ENCODE measurements at places on chromosomes 5 and 9.

DNA sequence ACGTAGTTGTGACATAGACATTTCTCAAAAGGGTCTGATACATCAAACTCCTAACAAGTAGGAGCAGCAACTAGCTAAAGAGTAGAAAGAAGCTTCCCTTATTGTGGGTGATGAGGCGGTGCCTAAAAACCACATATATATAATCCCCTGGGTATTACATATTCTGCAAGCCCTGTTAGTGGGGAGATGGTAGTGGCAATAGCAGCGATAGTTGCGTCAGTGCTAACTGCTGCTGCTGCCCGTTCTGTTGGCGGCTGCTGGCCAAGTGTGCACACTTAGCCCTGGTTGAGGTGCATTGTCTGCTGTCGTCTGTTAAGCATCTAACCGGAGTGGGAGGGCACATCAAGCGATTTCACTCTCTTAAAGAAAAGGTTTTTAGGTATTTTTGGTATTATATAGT, 35.8 kb downstream of the VLDLR start:
- no peak for DNase-seq

DNA sequence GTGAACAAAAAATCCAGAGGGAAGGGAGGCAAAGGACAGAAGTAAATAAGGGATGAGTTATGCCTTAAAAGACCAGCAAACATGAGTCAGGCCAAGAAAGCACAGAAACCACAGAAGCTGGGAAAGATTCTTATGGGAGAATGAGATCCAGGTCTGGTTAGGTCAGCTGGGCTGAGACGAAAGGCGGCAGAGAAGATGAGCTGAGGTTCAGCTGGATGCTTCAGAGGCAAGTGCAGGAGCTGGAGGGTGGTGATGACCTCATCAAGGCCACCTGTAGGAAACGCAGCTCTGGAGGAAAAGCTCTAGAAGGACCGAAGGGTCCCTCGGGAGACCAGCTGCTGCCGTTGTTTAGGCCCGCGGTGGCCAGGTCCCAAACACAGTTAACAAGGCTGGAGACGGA, 152.0 kb downstream of the MYO10 start:
- DNase-seq: no peak

- DNase-seq: no peak
These were observed 330.3 kb downstream of the GADD45G start for GRCh38 chr9:89935115-89935514.

- DNase-seq: no peak
These were observed 41.3 kb upstream of the OLFM1 start for GRCh38 chr9:135045928-135046738.

GRCh38 chr9:95481000-95481399, 35.8 kb downstream of the PTCH1 start:
- DNase-seq: no peak

DNA sequence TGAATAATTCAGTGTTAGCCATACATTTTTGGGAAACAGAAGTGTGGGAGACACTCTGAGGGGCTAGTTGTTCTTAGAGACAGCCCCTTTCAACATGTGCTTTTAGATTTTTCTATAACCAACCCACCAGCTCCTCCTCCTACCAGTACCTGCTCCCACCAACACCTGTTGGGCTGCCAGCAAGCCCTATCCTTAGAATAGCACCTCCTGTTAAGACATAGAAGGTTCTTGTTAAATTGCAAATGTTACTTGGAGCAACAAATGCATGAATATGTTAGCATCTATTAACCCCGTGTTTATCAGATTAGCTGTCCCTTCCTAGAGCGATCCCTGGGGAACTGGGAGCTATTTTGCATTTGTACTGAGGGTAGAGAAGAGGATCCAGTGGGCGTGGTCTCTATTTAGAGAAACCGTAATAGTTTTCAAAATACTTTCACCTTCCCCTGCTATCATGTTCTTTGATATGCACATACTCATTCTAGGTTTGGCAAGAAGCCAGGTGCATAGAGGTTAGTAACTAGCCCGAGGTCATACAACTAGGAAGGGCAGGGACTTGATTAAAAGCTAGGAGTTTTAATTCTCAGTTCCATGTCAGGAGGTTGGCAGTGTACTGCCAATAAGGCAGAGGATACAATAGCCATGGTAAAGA, 334.4 kb downstream of the KCTD16 start:
- no peak for DNase-seq

DNA sequence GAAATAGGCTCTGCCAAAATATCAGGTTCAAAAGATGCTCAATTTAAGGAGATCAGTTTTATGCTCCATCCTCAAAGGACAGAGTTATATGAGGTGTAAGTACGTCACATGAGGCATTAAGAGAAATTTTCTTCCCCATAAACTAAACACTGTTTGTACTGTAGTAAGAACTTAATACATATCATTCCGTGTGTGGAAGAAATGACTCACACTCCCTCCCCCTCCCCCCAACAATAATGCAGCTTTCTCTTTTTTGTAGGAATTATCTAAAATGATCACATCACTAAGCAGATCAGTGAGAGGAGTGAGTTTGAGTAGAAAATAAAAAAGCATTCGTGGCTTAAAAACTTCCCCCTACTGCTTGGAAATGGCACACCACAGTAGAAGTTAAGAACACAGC, 2.2 kb downstream of the CDH12 start:
- DNase-seq: no peak

- DNase-seq: no peak
These were observed 43.0 kb downstream of the PIK3R1 start for GRCh38 chr5:68258531-68258930.

DNA sequence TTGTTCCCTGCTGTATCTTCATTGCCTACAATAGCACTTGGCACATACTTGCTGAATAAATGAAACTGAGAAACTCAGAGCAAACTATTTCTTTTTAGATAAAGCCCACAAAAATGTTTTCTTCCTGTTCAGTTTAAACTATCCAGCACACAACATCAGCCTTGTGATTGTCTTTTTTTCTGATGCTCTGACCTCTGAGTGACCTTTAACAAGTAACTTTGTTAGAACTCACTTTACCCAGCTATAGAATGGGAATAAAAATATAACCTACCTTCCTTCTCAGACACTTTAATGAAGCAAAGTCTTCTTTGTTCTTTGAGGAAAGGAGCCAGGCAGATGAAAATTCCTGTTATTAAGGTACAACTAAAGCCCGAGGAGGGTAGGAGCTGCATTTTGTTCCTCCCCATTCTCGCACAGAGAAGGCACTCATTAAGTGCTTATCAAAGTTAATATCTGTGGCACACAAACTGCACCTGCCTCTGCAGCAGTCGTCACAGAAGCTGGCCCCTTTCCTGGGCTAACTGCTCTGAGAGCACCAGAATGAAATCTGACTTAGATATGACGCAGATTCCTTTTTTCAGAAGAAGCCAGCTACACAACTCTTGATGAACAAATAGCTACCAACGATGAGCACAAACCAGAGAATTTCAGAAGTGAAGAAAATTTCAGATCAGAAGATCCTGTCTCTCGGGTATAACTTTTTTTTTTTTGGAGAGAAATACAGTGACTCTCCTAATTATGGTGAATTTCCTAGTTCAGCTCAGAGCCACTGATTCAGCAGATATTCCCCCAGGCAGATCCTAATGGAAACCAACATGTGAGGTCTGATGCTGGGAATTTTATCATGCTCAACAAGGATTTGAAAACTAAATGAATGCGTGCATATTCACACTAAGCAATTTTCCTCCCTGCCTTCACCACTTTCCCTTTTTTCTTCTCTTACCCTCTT, 31.0 kb upstream of the NR3C1 start:
- DNase-seq: peak; percentile 63

DNA sequence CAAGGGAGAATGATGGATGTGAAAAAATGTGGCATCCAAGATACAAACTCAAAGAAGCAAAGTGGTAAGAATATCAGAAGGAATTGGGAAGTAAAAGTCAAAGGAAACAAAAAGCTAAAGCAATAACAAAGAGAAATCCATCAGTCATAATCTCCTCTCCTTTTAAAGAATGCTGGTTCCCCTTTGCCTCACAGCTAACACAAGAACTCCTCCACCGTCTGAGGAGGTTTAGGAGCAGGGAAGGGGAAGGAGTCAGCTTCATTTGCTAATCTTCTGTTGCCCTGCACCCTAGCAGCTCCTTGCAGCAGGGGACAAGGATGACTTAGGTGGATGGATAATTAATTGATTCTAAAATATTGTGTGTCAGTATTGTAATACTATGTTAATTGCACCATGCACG, 16.4 kb downstream of the CD274 start:
- DNase-seq: no peak

GRCh38 chr5:89948977-89949376, 460.6 kb downstream of the CETN3 start:
- DNase-seq: no peak

- no peak for DNase-seq
These were observed 656.3 kb upstream of the FAM174A start for GRCh38 chr5:99878830-99879229.

DNA sequence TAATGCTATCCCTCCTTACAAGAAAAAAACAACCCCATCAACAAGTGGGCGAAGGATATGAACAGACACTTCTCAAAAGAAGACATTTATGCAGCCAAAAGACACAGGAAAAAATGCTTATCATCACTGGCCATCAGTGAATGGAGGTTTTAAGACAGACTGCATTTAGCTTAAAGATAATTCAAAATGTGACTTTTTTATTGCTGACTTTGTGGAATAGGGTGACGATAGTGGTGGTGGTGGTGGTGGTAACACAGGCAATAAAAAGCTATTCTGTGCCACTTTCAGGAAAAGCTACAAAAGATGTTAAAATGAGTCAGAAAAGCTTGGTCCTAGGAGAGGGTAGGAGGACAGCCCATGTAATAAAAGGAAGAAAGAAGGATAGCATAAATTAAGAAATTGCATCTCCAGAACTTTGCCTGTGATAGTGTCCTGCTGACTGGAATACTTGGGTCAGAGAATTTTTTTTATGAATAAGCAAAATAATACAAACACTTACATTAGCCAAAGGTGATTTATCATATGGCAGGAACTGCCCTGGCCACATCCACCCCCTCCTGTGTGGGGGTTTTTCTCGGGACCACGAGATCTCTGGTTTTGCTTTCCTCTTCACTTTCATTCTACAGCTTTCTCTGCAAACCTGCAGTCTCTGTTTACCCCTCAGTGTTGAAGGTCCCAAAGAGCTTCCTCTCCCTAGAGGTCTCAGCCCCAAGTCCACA, 186.7 kb downstream of the DRD1 start:
- DNase-seq: no peak

DNA sequence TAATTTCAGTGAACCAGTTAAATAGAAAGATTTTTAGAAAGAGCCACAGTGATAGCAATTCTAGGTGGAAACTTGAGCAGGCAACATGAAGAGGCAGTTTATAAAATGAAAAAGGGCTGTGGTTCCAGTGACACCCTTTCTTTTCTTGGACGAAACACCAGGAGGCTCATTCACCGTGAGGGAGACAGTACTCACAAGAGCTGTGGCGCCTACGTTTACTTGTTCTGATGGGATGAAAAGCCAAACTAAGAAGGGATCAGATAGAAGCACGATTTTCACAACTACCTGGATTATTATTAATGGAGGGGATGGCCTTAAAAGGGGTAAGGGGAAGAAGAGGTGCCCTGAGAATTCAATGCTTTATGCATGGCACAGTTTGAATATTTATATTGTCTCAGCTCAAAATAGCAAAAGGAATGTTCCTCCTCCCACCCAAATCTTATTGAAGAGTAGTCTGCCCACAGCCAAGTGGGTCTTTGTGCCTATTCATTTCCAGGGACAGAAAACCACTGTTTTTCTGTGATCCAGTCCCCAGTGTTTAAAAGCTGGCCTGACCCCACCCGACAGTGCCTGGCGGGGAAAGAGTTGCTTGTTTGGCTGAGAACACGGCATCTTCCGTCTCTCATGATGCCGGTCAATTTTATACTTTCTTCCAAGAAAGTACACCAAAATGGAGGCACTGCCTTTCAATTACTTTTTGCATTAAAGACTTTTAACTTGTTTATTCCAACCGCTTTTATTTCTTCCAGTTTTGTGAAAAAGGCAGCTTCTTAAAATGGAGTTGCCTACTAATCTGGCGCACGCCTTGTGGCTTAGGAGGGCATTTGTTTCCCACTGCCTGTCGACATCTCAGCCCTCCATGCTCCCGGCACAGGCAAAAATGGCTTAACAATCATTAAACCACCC, 51.9 kb downstream of the HABP4 start:
- DNase-seq: no peak

- DNase-seq: no peak
These were observed 304.0 kb downstream of the TLR4 start for GRCh38 chr9:118008246-118008645.

- no peak for DNase-seq
These were observed 247.2 kb downstream of the FSTL4 start for GRCh38 chr5:133364936-133365707.

GRCh38 chr9:68925175-68925574, 88.7 kb downstream of the PRKACG start:
- DNase-seq: no peak

DNA sequence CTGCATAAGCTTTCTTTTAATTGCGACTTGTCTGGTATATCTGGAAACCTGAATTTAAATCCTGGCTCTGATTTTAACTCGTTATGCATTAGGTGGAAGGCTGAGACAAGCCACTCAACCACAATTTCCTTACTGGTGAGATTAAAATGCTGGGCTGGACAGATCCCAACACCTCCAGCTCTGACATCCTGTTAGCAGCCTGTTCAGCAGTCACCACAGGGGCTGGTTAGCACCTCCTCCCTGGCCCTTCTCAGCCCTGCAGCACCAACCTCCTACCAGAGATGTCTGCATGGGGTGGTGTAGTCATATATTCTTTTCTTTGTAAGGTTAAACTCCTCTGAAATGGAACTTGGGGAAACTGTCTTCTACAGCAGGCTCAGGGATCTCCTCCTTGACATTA, 156.5 kb upstream of the NFIL3 start:
- DNase-seq: no peak

GRCh38 chr5:143086908-143087637, 316.4 kb downstream of the NR3C1 start:
- no peak for DNase-seq

GRCh38 chr5:172667786-172668593, 26.9 kb downstream of the NEURL1B start:
- DNase-seq: no peak

- no peak for DNase-seq
These were observed 386.3 kb downstream of the DIRAS2 start for GRCh38 chr9:90256345-90256744.

GRCh38 chr9:85290019-85290418, 451.7 kb downstream of the AGTPBP1 start:
- DNase-seq: peak; percentile 19

GRCh38 chr9:113317777-113318176, 14.6 kb upstream of the RNF183 start:
- DNase-seq: no peak

DNA sequence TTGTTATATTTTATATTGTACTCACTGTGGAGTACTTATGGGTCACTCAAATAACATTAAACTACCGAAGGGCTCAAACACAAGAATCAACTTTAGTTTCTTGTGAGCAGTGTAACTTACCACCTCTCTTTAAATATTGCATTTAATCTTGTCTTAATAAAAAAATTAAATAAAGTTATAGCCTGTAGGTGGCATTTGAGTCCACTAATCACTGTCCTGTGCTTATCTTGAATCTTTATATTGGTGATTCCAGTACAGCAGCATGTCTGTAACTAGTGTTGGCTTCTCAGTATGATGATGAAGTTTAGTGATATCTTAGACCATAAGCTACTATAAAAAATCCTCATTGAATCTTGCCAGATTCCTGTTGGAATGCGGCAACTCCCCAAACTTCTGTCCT, 313.8 kb downstream of the FAM170A start:
- DNase-seq: no peak
